ENCODE measurements at places on chromosomes 3 and 15. TPM values are rescaled to one million over a fixed set of nuclear protein-coding genes. Genes with fewer than 3 reads are reported as not detected.

DNA sequence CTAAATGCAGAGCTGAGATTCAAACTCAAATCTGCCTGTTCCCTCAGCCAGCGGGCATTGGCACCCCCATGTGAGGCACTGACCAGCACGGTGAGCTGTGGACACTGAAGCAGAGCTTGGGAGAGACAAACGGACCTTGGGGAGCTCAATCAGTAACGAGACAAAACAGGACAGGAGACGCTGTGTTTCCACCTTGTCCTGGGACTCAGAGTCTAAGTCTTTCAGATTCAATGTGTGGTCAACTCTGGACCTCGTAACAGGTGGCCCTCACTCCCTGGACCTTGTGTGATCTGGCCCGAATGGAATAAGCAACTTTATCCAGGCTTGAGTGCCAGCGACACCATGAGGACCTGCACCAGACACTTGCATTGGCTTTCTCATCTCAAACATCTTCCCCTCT is 232.5 kb downstream of the UACA start:
- no peak for DNase-seq

DNA sequence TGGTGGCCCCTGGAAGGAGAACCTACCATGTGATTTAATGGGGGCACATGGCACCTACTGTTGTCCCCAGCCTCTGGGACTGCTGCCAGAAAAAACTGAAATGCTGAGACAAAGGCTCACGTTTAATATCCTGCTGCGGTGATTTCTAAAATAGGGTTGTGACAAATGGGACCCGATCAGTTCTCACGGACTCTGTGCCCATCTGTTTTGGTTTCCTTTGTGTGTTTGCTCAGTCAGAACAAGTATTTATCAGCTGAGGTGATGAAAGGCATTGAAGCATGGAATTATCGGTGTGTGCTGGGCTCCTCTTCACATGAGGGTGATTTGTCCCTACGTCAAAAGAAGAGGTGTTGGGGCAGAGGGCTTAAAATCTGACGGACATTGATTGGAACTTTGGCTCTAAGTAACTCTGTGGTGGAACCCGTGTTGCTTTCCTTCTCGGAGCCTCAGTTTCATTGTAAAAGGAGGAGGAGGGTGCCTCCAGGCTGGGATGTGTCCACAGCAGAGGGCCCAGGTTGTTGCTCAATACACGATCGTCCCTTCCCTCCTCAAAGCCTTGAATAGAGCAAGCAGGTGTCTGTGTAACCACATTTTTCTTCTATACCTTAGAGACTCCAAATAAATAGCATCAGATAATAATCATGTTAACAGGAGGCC is 283.3 kb upstream of the RGMA start:
- DNase-seq, result no peak

- peak; percentile 61 for DNase-seq
These were observed 602.3 kb upstream of the SUCLG2 start for GRCh38 chr3:68256635-68257223.

DNA sequence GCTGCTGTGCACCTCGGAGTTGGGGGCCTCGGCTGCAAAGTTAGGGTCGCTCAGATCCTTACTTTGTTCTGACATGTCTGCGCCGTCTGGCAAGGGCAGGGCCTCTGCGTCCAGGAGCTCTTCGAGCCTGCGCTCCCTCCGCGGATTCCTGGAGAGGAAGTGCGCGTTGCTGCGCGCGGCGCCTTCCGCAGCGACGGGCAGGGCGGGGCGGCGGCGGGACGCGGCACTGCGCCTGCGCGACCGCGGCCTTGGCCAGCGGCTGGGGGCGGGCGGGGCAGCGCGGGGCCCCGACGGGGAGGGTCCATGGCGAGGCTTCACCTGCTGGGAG is at the start of gene NDN:
NDN (minus strand) TSS at position 163 of the 328 bp plus-strand sequence; CDS start at position 75, 88 bp downstream.
- DNase-seq, result peak; percentile 60

GRCh38 chr3:57007521-57008460 is 52.7 kb upstream of the SPATA12 start:
- peak; percentile 70 for DNase-seq

The LXN gene
- 16.2 TPM for total RNA-seq

The SLC22A13 gene
- 0.47 TPM for total RNA-seq

The ZBTB20 gene
- total RNA-seq, result 1.6 TPM

All from activated CD4-positive, alpha-beta T cell treated with anti-CD3 and anti-CD28 coated beads, Interleukin-2, amount 10 ng/mL, durations not matched to agents 24 days and 14 days (primary cell).